ENCODE measurements at places on chromosomes 5 and 9.

DNA sequence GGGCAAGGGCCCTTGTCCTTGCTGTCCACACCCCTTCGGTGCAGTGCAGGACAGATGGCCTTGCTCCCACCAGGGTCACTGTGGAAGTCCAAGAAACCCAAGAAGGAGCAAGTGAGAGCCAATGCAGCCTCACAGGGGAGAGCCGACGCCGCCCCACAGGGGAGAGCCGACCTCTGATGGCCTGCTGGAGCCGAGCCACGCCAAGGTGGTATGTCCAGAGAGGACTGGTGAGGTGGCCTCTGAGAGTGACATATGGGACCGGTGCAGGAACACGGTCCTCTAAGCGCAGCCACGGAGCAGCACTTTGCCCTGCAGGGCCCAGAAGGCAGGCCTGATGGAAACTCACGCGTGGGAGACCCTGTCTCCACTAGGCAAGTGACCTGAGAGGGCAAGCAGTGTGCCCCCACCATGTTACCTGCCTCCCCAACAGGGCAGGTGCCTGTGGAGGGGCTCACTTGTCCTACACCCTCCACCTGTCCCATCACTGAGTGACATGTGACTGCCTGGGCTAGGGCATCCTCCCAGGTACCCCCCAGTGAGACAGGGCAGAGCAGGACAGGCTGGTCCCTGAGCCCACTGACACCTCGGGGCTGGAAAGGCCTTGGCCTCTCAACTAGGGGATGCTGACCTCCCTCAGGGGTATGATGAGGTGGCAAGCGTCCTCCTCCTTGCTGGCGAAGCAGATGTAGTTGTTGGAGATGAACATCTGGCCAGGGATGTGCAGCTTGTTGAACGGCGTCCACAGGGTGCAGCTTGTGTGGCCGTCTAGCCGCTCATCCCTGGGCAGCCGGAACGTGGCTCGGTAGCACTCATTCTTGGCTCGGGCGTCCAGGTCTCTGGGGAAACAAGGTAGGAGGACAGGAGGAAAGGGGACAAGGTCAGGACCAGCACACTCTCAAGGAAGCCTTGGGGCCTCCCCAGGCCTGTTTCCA lies 16.7 kb downstream of the TBC1D9B start:
- DNase-seq = no peak

DNA sequence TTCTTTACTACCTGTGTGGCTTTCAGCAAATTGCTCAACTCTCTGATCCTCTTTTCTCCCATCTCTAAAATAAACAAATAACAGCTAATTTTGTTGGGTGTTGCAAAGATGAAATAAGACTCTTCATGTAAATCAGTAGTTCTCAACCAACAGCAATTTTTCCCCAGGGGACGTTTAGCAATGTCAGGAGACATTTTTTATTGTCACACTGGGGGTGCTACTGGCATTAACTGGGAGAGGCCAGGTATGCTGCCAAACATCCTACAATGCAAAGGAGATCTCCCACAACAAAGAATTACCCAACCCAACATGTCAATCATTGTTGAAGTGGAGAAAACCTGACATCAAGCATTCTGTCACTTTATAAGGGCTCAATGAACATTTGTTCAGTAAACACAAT lies 19.7 kb downstream of the ADRA1B start:
- no peak for DNase-seq

GRCh38 chr5:40046792-40047191 lies 622.0 kb upstream of the DAB2 start:
- no peak for DNase-seq

DNA sequence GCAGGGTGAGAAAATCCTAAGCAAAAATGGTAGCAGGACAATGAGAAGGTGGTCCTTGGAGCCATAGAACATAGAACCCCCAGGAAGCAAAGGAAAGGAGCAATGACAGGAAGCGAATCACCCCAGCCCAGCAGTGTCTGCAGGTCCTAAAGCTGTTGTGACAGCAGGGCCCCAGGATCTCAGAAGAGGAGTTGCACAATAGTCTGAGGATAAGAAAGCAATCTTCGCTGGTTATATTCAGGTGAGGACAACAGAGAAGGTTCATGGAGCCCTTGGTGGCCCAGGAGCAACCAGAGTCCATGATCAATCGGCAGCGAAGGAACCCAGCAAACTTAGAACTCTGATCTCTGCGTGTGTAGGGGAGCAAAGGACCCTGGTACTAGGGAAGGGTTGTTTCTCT lies 234.8 kb upstream of the IRX2 start:
- DNase-seq = no peak

- DNase-seq = no peak
These were observed 38.0 kb upstream of the MROH2B start for GRCh38 chr5:41109186-41109585.

DNA sequence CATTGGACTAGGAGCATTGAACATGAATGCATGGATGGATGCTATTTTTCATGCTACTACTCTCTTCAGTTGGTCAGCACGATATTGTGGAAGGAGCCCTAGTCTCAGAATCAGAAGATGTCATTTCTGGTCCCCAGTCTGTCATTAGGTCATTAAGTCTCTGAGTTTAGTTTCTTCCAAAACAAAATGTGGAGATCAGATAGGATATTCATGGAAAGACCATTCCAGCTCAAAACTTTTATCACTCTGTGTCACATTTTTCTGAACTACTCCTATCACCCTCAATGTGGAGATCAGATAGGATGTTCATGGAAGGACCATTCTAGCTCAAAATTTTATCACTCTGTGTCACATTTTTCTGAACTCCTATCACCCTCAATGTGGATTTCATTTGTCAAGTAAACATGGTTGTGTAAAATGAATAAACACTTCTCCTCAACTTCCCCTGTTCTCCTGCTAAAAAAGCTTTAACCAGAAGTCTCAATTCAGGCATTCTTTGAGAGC lies 296.8 kb downstream of the MRPS30 start:
- DNase-seq = no peak

All from WERI-Rb-1 (cell line).